ENCODE measurements at places on chromosomes 3 and 15.

GRCh38 chr3:107323723-107324122, 53.5 kb upstream of the CCDC54 start:
- DNase-seq, result no peak

DNA sequence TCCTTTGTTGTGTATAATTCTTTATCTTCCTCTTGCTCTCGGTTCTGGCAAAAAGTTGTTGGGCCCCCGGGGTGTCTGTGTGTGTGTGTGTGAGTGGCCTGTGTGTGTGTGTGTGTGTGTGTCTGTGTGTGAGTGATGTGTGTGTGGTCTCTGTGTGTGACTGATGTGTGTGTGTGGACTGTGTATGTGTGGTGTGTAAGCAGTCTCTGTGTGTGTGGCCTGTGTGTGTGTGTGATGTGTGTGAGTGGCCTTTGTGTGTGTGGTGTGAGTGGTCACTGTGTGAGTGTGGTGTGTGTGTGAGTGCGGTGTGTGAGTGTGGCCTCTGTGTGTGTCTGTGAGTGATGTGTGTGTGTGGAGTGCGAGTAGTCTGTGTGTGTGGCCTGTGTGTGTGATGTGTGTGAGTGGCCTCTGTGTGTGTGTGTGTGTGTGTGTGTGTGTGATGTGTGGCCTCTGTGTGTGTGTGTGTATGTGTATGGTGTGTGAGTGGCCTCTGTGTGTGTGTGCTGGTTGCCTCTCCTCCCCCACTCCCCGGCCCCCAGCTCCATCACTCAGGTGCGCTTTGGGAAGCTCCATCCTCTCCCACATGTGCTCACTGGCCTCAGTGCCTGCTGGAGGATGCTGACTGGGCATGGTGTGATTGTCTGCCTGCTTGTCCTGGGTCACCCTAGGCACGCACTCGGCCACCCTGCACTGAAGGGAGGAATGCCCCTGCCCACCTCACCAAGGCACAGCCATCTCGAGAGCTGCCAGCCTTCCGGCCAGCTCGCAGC, 8.8 kb downstream of the LINGO1 start:
- no peak for DNase-seq

DNA sequence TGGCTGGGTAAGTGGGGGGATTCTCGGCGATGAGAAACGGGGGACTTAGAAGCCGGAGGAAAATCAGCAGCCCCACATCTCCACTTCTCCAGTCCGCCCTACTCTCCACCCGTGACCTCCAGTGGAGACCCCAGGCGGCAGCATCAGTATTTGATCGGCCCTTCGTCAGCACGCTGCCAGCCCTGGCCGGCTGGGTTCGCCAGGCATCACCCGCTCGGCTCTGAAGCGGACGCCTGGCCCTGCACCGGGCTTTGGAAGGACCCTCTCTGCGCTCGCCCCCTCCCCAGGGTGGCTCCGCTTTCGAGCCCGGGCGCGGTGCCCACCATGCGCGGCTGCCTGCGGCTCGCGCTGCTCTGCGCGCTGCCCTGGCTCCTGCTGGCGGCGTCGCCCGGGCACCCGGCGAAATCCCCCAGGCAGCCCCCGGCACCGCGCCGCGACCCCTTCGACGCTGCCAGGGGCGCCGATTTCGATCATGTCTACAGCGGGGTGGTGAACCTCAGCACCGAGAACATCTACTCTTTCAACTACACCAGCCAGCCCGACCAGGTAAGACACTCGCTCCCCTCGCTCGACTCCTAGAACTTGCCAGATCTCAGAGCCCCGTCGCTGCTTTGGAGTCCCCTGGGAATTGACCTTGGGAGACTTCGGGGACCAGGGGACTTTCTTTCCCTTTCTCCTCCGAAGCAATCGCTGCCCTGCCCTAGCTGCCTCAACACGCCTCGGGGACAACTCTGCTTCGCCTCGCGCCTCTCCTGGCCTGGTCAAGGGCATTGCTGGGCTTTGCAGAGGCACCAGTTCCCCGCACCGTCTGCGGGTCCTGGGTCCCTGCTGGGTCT, 561 bp downstream of the SIDT1 start:
- peak; percentile 27 for DNase-seq

GRCh38 chr15:68348081-68348480, 70.5 kb downstream of the FEM1B start:
- DNase-seq, result no peak

DNA sequence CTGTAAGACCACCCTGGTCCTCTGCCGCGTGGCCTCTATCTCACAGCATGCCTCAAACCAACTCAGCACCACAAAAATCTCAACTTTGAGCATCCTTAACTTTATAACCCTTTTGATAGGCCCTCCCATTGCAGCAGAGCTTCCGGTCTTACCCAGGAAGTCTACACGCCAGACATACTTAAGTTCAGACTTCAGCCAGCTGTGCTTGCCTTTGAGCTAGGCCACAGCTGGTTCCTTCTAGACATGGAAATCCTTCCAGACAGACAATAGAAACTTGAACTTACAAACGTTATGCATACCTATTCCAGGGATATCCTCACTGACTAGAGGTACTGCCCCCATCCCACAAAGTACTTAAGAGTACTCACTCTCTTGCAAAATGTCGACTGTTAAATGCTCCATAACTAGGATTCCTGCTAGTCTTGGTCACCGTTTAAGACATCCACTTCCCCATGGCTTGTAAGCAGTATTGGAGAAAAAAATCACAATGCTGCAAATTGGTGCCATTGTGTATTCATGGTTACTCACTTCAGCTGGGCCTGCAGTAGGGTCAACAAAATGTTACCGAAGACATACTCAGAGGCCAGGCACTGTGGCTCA, 183.5 kb downstream of the TBL1XR1 start:
- DNase-seq, result no peak

GRCh38 chr3:15581471-15582394, 19.6 kb downstream of the HACL1 start:
- no peak for DNase-seq

DNA sequence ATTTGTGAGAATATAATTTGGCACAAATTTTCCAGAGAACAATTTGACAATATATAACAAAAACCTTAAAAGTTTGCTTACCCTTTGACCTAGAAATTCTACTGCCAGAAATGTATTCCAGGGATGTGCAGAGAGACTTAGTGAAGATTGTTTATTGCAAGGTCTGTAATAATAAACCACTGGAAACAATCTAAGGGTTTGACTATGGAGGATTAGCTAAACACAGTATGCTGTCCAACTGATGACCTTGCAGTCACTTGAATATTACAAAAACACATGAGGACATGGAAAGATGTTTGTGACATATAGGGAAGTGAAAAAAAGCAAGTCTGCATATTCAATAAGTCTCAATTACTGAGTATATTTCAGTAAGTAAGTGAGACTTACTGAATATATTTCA, 48.1 kb upstream of the CDV3 start:
- DNase-seq, result no peak

DNA sequence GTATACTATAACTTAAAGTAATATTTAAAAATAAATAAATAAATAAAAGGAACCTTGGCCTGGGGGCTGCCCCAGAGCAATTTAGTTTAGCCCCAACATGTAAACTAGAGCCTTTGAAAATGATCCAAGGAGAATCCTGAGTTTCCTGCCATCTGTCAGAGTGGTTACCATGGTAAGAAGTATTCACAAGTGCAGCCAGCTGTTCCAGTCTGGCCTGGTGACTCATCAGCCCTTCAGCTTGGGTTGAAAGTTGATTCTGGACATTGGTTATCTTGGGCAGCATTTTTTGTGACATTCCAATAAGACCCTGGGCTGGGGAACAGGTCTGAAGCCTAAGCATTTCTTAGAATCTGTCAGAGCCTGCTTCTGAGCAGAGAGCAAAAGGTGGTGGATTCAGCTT, 72.7 kb upstream of the LRTM1 start:
- no peak for DNase-seq

- DNase-seq, result no peak
Measured at GRCh38 chr3:191169566-191169965, 29.5 kb upstream of the OSTN start.

DNA sequence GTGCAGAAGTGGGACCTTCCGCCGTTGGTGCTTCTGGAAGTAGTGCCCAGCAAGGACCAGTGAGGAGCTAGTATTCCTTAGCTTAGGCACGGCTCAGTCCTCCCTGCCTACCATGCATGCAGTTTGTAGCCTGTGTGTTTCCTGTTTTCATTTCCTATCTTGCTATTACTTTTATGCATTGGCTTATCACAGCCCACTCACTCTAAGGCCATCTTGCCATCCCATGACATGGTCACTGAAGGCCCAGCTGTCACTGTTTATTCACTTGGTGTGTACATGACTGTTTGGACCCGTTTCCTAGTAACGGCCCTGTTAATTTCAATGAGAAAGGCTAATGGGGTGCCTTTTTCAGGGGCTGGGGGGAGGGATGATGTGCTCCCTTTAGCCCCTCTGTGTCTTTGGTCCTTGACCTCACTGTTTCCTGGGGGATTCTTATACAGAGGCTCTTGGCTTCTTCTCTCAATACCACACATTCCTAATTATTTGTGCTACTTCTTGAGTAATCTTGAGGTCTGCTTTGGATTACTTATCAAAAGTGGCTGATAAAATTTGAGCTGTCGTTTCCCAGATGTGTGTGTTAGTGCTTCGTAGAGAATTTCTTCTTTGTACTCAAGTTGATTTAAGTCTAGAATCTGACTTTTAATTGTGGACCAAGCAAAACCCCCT, 24.5 kb upstream of the TRAK1 start:
- no peak for DNase-seq

DNA sequence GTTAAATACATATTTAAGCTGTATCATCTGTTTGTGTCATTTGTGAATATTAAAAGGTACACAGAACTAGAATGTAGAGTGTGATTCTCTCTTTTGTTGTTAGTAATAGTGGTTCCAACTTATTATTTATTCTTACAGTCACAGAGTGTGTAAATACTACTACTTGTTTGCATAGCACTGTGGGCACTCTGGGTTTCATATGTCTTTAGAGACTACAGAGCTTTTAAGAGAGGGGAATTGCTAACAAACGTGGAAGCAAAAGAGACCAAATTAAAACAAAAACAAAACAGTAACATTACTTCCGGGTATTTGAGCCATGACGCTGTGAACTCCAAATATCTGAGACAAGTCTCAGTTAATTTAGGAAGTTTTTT, 828.0 kb upstream of the DPPA4 start:
- no peak for DNase-seq

Data from activated CD4-positive, alpha-beta T cell treated with anti-CD3 and anti-CD28 coated beads, Interleukin-2, amount 50 U/mL, for 4 hours (primary cell).